ENCODE measurements at places on chromosomes 1 and 21.

GRCh38 chr21:41974752-41975053 lies 20.9 kb upstream of the C2CD2 start:
- no peak for DNase-seq

DNA sequence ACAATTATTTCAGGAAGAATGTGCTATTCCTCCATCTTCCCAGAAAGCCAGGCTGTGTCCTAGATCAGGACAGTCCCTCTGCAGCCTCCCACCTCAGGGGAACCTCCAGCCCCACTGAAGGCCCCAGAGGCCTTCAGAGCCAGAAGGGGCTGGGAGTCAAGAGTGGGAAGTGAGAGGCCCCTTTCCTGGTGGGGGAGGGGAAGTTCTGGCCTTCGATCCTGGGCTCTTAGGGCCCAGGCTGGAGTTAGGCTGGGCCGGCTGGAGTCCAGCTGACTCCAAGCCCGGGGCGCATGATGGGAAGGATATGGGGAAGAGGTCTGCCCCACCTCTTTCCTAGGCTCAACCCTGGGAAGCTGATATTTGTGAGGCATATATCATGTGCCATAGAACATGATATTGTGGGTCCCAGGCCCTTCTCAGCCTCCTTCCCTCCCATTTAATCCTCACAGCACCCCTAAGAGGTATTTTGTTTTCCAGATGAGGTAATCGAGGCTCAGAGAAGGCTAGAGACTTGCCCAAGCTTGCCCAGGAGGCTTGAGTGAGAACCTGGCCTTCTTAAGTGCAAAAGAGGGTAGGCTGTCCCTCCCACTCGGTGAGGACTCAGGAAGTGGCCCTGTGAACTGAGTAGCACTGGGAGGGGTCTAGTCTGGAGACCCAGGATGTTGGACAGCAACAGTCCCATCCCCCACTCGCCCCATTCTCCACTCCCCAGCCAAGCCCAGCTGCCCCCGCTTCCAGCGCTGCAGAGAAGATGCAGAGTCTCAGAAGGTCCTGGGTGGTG lies 18.6 kb upstream of the HSPG2 start:
- no peak for DNase-seq

- no peak for DNase-seq
These were observed 13.4 kb upstream of the RNF223 start for GRCh38 chr1:1087351-1088028.

- no peak for DNase-seq
These were observed 37.4 kb upstream of the SRRM1 start for GRCh38 chr1:24605534-24606295.

GRCh38 chr1:62263814-62264353 lies 55.4 kb downstream of the KANK4 start:
- no peak for DNase-seq

GRCh38 chr21:28516991-28517592 lies 475.6 kb downstream of the LTN1 start:
- DNase-seq, result no peak

GRCh38 chr1:92817137-92817697 lies 14.6 kb upstream of the RPL5 start:
- DNase-seq, result no peak

DNA sequence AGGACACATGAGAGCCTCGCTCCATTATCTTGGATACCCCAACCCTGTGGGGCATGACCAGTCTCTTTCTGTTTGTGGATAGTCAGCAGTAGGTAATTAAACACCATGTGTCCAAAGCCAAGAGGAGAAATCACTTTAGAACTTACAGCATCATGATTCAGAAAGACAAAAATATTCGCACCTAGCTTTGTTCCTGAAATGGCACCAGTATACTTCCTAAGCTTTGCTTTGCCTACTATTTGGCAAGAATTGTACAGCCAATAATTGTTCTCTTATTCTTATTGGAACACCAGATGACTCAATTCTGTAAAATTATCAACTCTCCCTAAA lies 24.2 kb downstream of the TNFRSF9 start:
- DNase-seq, result no peak

DNA sequence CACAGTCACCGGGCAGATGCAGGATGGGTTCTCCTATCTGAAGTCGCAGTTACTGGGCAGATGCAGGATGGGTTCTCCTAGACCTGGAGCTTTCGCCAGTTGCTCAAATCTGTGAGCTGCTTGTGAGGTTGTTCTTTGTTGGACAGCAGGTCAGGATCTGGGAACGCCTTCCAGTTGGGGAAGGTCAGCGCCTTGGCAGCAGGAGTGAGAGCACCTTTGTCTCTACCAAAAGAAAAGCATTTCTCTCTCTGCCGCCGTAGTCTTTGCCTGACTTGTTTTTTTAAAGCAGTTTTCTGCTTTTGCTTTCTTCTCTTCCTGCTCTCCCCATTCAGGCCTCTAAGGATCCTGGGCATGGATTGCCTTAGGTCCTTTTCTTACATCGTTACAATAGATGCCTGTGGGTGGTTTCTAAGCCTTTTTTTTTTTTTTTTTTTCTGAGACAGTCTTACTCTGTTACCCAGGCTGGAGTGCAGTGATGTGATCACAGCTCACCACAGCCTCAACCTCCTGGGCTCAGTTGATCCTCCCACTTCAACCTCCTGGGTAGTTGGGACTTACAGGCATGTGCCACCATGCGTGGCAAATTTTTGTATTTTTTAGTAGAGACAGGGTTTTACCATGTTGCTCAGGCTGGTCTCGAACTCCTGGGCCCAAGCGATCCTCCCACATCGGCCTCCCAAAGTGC lies 15.7 kb downstream of the PEX14 start:
- DNase-seq, result no peak

DNA sequence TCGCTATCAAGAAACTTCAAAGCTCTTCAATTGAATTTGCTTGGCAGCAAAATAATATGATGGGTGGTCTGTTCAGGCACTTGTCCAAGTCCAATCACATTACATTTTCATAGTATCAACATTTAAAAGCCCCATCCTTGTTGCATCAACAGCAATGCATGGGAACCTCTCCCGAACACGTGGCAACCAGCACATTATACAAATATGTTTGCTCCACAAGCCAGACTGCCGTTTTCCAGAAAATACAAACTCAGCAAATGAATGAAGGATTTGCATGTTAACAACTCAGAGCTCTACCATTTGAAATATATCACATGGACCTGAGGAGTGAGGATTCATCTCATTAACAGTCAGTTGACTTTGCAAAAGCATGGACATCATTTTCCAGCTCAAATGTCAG lies 20.0 kb upstream of the LYPLAL1 start:
- DNase-seq, result no peak

DNA sequence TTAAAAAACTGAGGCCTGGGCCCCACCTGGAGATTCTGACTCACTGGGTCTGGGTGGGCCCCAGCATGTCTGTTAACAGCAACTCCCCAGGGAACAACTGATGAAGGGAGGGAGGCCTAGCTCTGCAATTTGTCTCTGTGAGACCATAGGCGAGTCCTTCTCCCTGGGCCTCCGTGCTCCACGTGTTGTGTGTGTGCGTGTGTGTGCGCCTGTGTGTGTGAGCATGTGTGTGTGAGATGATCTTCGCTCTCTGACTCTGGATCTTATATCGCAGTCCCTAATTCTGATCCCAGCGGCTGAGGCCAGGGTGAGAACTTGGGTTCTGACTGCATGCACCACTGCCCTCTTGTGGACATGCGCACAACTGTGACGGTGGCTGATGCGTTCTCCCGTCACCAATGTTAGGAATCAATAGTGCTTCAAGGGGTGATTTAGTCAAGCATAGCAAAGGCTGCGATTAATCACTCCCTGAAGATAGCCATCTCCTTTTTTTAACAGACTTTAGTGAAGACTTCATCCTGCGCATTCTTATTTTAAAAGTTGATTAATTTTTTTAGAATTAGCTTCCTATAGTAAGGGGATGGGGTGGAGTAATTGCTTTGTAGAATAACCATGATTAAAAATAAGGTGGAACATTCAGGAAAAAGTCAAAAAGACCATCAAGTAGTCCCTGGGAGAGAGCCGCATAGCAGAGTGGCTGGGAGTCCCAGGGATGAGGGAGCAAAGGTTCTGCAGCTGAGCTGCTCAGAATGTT lies 62.4 kb upstream of the USP24 start:
- no peak for DNase-seq

DNA sequence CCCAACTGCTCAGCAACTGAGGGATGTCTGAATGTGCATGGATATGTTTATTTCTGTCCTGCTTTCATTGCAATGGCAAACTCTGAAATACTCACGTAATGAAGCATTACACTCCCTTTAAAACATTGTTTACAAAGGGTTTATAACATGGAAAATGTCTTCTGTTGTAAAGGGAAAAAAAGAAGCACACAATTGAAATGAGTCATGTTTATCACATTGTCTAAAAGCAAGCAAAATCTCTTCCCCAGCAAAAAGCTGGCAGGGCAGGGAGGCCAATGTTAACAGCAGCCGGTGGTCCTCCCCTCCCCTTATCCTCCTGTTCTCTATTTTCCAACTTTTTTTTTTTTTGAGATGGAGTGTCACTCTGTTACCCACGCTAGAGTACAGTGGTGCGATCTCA lies 3.9 kb upstream of the EFNA1 start:
- DNase-seq, result no peak

DNA sequence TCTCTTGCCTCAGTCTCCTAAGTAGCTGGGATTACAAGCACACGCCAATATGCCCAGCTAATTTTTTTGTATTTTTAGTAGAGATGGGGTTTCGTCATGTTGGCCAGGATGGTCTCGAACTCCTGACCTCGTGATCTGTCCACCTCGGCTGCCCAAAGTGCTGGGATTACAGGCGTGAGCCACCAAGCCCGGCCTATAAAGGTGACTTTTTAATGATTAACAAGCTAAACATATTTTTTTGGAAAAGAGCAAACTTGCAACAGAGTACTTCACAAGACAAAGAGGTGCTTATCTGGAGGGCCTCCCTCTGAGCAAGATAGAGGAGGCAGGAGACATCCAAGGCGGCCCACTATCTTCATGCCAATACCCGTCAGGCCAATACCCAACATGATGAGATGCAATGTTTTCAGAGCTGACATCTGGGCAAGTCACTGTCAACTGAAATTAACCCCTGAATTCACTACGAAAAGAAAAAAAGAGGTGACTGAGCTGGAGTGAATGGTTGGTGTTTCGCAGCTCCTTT lies 10.5 kb downstream of the BCAR3 start:
- no peak for DNase-seq

DNA sequence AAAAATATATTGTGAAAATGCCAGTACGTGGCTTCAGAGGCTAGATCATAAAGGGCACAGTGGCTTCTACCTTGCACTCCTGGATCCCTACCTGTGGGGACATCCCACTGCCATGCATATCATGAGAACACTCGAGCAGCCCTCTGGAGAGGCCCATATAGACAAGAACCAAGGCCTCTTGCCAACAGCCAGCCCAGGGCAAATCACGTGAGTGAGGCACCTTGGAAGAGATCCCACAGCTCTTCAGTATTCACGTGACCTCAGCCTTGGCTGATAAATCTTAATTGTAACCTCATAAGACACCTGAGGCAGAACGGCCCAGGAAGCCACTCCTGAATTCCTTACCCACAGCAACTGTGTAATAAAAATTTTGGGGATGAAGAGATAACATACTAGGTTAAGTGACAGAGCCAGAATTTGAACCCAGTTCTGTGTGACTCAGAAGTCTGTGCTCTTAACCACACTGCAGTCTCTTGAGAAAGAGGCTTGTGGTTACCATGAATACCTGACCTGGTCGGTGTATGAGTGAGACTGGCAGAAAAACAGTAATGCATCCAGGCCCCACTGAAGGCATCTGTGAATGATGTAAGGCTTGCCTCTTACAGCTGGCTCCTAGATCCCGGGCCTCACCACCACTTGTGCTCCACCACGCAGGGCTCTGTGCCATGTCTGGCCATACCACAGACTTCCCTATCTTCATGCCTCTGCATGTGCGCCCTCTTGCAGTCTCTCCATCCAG lies 6.9 kb upstream of the A3GALT2 start:
- DNase-seq, result peak; percentile 96

- DNase-seq, result no peak
These were observed 43.1 kb downstream of the WARS2 start for GRCh38 chr1:119097380-119097779.

DNA sequence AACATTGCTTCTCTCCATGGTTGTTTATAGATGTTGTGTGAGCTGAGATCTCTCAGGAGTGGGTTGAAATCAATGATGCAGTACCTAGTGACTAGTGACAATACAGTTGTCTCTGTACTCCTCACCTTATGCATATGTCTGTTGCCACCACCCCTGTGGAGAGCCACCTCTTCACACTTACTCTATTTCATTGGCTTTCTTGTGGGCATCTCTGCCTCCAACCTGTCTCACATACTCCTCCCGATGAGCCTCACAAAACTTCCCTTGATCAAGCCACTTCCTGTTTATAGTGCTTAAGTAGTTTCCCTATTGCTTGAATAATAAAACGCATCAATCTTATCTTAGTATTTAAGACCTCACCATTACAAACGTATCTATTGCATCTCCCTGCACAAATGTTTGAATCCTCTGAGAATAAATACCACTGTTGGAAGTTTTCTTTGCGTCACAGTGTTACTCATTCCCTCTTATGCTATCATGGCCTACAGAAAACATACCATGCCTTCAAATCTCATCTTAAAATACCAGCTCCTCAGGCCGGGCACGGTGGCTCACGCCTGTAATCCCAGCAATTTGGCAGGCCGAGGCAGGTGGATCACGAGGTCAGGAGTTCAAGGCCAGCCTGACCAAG lies 54.7 kb upstream of the GREM2 start:
- no peak for DNase-seq

DNA sequence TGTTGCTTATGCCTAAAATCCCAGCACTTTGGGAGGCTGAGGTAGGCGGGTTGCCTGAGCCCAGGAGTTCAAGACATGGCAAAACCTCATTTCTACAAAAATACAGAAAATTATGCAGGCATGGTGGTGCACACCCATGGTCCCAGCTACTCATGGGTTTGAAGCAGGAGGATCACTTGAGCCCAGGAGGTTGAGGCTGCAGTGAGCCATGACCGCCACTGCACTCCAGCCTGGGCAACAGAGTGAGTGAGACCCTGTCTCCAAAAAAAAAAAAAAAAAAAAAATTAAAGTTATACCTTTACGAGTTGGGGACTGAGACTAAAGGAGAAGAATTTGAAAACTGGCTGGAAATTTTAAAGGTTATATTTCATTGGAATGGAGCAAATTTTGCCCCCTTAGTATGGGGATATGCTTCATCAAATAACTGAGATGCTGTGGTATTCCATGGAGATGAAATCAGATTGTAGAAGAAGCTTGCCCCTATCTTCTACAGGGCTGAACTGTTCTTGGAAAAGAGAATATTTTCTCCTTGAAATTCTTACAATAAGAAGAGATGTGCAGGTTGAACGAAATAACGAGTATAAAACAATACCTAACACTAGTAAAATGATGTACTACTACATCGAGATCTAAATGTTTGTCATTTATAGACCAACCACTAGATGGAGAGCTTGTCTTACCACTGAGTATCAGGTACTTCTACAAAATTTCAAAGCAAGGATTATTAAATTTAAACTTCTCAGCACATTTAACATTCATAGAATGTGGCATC lies 34.9 kb upstream of the SCYL3 start:
- DNase-seq, result no peak

GRCh38 chr21:20639026-20639425 lies 359.2 kb upstream of the NCAM2 start:
- no peak for DNase-seq

- no peak for DNase-seq
These were observed 138.5 kb upstream of the SGIP1 start for GRCh38 chr1:66395202-66396061.

GRCh38 chr21:26080211-26080610 lies 90.4 kb downstream of the APP start:
- DNase-seq, result no peak
